Right atrium auricular region (tissue), 2 donors: ENCODE measurements at places on chromosomes 7 and 10. TPM values are rescaled to one million over a fixed set of nuclear protein-coding genes. Genes with fewer than 3 reads are reported as not detected.

- H3K27ac ChIP-seq = no peak overlapping the region
- no peaks in the 10 kb centered on the region for H3K36me3 ChIP-seq
- peaks cover 43% of the 10 kb centered on the region for H3K4me1 ChIP-seq
- H3K27me3 ChIP-seq = no peaks in the 10 kb centered on the region
These were observed 43.0 kb downstream of the ELMO1 start for GRCh38 chr7:37405603-37406122.

Gene GLCCI1
- 3.8 TPM for total RNA-seq

Gene ACHE
- total RNA-seq = 5.4 TPM

DNA sequence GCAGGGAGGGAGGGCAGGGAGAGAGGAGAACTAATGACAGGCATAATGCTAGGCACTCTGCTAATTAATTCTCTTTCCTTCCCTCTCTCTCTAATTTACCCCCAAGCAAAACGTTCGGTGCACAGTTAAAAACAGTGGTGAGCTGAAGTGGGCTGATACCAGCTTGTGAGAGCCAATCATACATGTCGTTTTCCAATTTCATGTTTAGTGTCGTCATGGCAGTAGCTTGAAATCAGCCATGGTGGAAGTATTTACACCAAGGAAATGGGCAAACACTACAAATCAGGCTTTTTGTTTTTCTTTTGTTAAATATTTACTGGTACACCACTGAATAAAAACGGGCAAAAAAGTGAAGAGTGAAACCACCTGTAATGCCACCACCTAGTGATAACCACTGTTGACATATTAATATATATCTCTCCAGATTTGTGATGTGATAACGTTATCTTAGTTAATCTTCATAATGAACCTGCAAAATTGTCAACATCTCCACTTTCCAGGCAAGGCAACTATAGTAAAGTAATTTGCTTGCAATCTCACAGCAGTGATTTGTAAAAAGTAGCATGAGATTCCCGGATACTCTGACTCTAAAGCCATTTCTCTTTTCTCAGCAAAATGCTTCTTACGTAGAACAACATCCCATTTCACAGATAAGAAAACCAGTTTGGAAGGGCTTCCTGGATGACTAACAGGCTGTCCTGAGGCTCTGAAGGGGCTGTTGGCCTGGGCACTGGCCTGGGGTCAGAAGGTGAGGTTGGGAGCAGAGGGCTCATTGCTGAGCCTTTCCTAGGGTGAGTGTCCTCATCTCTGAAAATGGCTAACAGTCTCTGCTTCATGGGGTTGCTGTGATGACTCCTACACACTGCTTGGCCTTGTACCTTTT is 83.7 kb downstream of the ATXN7L1 start:
- DNase-seq = no peak
- no peak overlapping the region for H3K27ac ChIP-seq
- no peak overlapping the region for H3K4me3 ChIP-seq
- H3K27me3 ChIP-seq = no peaks in the 10 kb centered on the region

GRCh38 chr10:129048513-129048912 is 418.5 kb upstream of the MGMT start:
- H3K4me1 ChIP-seq = no peaks in the 10 kb centered on the region
- DNase-seq = no peak
- H3K27ac ChIP-seq = no peak overlapping the region
- H3K27me3 ChIP-seq = no peaks in the 10 kb centered on the region

Gene TUBAL3
- not detected for total RNA-seq

Gene SAP25
- total RNA-seq = not detected

GRCh38 chr10:8242295-8242872 is 187.9 kb downstream of the GATA3 start:
- H3K4me3 ChIP-seq = no peak overlapping the region
- H3K36me3 ChIP-seq = no peaks in the 10 kb centered on the region
- no peak overlapping the region for H3K27ac ChIP-seq
- no peak for DNase-seq
- H3K4me1 ChIP-seq = no peaks in the 10 kb centered on the region
- no peaks in the 10 kb centered on the region for H3K27me3 ChIP-seq

- H3K27me3 ChIP-seq = peaks cover 21% of the 10 kb centered on the region
- no peaks in the 10 kb centered on the region for H3K36me3 ChIP-seq
- no peak overlapping the region for H3K27ac ChIP-seq
- peaks cover 27% of the 10 kb centered on the region for H3K4me1 ChIP-seq
- H3K4me3 ChIP-seq = no peak overlapping the region
These were observed 20.7 kb downstream of the POLL start for GRCh38 chr10:101567165-101568006.

- peak overlapping the region; percentile 9 for H3K4me3 ChIP-seq
- no peak for DNase-seq
- H3K27ac ChIP-seq = peak overlapping the region; percentile 68
- H3K27me3 ChIP-seq = no peaks in the 10 kb centered on the region
- H3K36me3 ChIP-seq = no peaks in the 10 kb centered on the region
These were observed 16.2 kb upstream of the AGK start for GRCh38 chr7:141534757-141535737.

Gene FAM25G
- not detected for total RNA-seq

Gene ANKRD1
- total RNA-seq = 8,672 TPM

GRCh38 chr10:80072584-80072983 is 5.9 kb upstream of the TMEM254 start:
- no peak overlapping the region for H3K4me3 ChIP-seq
- no peak for DNase-seq
- no peaks in the 10 kb centered on the region for H3K36me3 ChIP-seq
- no peak overlapping the region for H3K27ac ChIP-seq
- no peaks in the 10 kb centered on the region for H3K27me3 ChIP-seq

Gene GRID1
- total RNA-seq = 0.37 TPM

Gene TMEM213
- total RNA-seq = not detected

DNA sequence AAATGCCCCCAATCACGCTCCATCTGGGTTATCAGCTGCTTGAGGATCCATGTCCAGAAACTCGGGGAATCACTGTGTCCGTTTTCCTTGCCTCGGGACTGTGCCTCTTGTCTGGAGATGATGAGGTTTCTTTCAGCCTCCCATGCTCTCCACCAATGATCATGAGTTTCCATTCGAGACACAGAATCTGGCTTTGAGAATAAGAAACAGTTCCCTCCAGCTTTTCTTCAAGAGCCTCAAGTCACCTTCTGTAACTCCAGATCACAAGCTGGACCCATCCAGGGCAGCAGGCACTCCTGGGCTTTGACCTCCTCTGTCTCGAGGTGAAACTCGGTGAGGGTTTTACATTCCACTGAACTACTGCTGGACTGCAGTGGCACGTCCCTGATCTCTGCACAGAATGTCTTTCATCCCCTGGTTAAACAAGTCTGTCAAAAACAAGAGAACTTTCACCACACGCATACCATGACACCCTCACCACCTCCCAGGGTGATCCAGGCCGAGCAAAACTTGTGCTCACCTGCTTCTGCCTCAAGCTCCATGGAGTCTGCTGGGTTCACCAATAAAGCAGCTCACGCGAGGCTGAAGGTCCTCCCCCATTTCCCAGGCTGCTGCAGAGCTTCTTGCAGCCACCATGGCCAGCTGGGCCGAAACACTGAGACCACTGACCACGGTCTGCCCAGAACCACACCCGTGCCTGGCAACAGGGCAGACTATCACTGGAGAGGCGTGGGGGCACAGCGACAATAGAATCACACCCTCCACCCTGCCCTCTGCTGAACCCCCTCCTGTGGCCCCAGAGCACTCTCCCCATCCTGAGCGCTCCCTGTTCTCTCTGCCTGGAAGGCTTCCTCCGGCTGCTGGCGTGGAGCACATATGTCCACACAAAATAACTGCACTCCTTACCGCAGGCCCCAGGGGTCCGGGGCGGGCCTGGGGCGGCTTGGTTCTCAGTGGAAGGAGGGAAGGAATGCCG is 25.1 kb downstream of the MAT1A start:
- H3K4me3 ChIP-seq = no peak overlapping the region
- no peak overlapping the region for H3K27ac ChIP-seq
- no peak for DNase-seq
- no peaks in the 10 kb centered on the region for H3K27me3 ChIP-seq
- H3K36me3 ChIP-seq = no peaks in the 10 kb centered on the region

GRCh38 chr10:59393349-59393748 is 31.0 kb upstream of the FAM13C start:
- H3K27ac ChIP-seq = no peak overlapping the region
- no peak overlapping the region for H3K4me3 ChIP-seq
- no peaks in the 10 kb centered on the region for H3K27me3 ChIP-seq
- H3K36me3 ChIP-seq = no peaks in the 10 kb centered on the region
- DNase-seq = no peak
- no peaks in the 10 kb centered on the region for H3K4me1 ChIP-seq

DNA sequence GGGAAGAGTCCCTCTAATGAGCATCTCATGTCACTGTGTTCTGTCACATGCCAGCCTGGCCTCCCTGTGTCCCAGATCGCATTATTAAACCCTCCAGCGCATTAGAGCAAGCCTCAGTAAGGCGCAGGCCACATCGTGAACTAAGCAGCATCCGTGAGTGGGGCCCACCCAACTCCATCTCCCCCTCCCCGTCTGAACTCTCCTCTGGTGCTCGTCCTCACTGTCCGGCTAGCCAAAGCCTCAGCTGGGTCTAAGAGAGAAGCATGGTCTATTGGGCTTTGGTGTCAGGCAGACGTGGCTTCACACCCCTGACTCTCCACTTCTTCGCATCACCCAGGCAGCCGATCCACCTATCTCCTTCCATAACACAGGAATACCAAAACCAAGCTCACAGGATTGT is 164.7 kb upstream of the LANCL2 start:
- H3K4me1 ChIP-seq = no peaks in the 10 kb centered on the region
- peaks cover 51% of the 10 kb centered on the region for H3K36me3 ChIP-seq
- no peak overlapping the region for H3K27ac ChIP-seq
- no peaks in the 10 kb centered on the region for H3K27me3 ChIP-seq

DNA sequence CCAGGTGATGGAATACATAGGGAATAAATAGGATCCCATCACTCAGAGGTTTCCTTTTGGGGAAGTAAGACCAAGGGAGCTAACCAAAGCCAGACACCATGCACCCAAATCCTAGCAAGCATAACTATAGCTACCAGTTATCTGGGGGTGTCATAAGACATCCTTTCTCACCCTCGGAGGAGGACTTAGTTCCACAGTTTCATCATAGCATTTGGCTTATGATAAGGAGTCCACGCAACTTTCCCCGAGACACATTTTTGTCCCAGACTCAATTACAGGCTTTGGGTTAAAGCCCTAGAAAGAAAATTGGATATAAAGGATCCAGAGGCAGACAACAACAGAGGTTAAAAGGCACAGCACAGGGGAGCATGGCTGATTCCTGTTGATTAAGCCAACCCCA is 442.9 kb downstream of the HTR7 start:
- H3K27ac ChIP-seq = no peak overlapping the region
- DNase-seq = no peak
- H3K27me3 ChIP-seq = no peaks in the 10 kb centered on the region
- H3K4me1 ChIP-seq = no peaks in the 10 kb centered on the region

Gene HIPK2
- total RNA-seq = 131 TPM

DNA sequence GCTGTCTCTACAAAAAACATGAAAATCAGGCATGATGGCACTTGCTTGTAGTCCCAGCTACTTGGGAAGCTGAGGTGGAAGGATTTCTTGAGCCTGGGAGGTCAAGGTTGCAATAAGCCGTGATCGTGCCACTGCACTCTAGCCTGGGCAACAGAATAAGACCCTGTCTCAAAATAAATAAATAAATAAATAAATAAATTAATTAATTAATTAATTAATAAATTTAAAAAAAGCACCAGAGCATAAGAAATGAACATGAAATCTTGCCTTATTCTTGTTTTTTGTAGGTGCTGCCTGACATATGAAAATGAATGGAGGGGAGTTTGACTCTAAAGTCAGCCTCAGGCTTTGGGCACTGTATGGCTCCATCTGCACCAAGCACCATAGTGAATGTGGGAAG is 69.9 kb downstream of the GATA3 start:
- no peak overlapping the region for H3K4me3 ChIP-seq

Gene WEE2
- total RNA-seq = not detected

- H3K36me3 ChIP-seq = peaks cover 18% of the 10 kb centered on the region
- no peak for DNase-seq
- H3K27me3 ChIP-seq = no peaks in the 10 kb centered on the region
- H3K4me1 ChIP-seq = no peaks in the 10 kb centered on the region
These were observed 28.6 kb downstream of the PDSS1 start for GRCh38 chr10:26725837-26726727.

Gene TRPV5
- total RNA-seq = not detected

- no peaks in the 10 kb centered on the region for H3K27me3 ChIP-seq
- no peak overlapping the region for H3K4me3 ChIP-seq
- no peak for DNase-seq
- no peaks in the 10 kb centered on the region for H3K36me3 ChIP-seq
- H3K27ac ChIP-seq = no peak overlapping the region
These were observed 58.3 kb downstream of the DOCK4 start for GRCh38 chr7:112147793-112148361.

Gene EVX1
- total RNA-seq = not detected

DNA sequence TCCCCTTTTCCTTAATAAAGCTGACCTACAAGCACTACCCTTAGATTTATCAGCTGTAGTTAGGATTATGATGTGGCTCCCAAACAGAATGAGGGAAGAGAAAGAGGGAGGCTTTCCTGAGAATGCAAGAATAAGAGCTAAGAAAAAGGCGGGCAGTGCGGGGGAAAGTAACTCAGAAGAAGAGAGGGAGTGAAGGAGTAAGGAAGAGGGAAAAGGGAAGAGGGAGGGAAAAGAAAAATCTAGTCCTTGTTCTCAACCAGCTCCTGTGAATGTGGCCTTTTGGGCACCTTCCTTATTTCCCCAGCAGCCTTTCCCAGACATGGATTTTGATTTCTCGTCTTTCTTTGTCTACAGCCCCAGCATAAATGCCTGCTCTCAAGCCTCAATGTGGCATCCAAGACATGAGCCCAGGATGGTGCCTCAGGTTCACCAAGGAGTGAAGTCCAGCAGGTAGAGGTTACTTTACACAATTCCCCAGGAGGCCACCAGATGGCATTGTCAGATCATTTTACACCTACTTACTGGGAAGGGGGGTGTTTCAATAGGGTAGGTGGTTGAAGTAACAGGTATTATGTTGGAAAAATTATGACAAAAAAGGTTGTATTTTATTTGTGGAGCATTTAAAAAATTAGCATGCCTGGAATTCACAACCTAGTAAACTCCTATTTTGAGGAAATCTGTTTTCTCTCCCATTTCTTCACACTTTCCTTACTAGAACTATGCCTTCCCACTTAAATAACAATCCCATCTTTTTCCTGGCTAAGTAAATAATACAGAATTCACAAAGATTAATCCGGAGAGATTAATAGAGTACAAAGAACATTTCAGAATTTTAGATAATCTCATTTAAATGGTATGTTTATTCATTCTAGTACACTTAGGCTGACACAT is 106.5 kb downstream of the HTR7 start:
- H3K27ac ChIP-seq = no peak overlapping the region
- no peak for DNase-seq
- H3K4me1 ChIP-seq = no peaks in the 10 kb centered on the region
- H3K4me3 ChIP-seq = no peak overlapping the region
- H3K36me3 ChIP-seq = no peaks in the 10 kb centered on the region
- H3K27me3 ChIP-seq = no peaks in the 10 kb centered on the region

DNA sequence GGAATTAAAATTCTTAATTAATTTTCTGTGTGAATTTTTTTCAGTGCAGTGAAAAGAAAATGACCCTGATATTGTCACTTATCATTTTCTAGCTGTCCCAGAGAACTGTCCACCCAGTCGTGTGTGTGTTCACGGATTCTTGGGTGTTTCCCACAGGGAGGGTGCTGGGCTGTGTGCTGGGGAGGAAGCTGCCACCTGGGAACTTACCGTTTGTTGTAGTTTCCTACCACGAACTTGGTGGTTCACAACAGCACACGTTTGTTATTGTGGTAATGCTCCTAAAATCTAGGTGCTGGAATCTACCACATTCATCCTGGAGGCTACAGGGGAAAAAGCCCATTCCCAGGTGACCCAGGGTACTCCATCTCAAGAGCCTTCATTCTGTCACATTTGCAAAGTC is 276.1 kb downstream of the GLRX3 start:
- no peaks in the 10 kb centered on the region for H3K36me3 ChIP-seq
- H3K4me3 ChIP-seq = no peak overlapping the region
- no peak overlapping the region for H3K27ac ChIP-seq
- no peak for DNase-seq
